Right ventricle myocardium superior (tissue), 1 donor: ENCODE measurements at places on chromosomes 4 and X. TPM values are rescaled to one million over a fixed set of nuclear protein-coding genes. Genes with fewer than 3 reads are reported as not detected.

Gene SSX1
- total RNA-seq, result not detected

Gene RHOH
- 0.38 TPM for total RNA-seq

Gene SPANXB1
- not detected for total RNA-seq

Gene AMER1
- 4.4 TPM for total RNA-seq

Gene STPG2
- total RNA-seq, result 0.22 TPM

GRCh38 chrX:40570346-40571093, 10.2 kb upstream of the ATP6AP2 start:
- DNase-seq, result no peak

- DNase-seq, result no peak
Observed at GRCh38 chr4:4838936-4839810, 20.3 kb upstream of the MSX1 start.

GRCh38 chr4:42339935-42340406, 57.3 kb upstream of the SHISA3 start:
- peak; percentile 76 for DNase-seq

GRCh38 chr4:74038086-74038424, 434 bp downstream of the CXCL3 start:
- peak; percentile 47 for DNase-seq

DNA sequence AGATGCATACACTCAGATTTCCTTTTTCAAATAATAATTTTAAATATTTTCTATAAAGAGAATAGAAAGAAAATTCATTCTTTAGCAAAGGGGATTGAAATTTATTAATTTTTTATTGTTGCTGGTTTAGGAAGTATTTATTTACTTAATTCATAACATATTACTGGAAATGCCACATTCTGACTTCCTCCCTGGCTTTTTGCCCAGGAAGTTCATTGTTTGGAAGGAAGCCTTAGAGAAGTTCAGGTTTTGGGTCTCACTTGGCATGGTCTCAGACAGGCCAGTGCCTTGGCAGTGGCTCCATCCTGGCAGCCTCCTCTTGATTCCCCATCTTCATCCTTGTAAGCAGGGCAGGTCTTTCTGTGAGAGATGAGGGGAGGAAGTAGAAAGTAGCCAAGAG, 50.5 kb downstream of the IL15 start:
- no peak for DNase-seq

DNA sequence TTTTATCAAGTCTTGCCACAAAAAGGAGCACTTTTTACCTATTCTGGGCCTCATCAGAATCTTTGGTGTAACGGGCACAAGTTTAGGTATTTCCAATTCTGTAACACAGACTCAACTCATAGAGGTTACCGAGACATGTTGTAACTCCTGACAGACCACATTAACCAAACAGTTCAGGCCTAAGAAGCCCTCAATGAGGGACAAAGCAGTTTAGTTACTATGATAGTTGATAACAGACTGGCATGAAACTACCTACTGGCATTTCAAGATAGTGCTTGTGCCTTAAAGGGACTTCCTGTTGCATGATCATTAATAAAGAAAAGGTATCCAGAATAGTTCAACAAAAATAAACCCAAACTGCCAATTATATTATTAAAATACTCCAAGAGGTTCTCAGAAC, 64.1 kb downstream of the HUWE1 start:
- no peak for DNase-seq

DNA sequence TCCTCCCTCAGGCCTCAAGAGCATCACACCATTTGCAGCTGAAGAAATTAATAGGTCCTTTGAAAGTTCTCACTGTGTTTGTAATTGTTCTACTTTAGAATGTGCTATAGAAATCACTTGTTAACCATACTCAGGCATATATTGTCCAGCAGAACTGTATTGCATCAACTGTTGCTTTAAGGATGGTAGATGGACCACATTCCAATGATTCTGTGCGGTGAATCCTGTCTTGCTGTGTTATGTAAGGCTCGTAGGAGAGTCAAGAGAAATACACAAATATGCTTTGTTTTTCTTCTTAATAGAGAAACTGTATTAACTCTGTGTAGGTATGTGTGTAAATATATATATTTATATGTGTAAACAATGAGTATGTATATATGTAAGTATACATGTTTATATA, 6.3 kb upstream of the ADGRA3 start:
- DNase-seq, result no peak

DNA sequence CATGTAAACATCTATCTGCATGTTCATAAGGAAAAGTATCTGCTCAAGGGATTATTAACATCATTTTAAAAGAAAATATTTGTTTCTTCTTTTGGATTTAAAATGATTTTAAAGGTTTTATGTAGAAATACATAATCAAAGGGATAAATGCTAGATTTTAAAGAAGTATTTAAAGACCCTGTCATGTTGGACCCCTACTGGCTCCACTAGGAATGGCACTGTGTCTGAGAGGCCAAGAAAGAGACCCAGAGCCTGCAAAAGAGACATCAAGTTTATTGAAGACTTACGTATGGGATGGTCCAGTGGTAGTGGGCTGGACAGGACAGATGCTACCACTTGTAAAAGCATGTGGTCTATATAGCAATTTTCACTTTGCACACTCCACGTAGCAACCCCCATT, 78.7 kb upstream of the PCDH18 start:
- no peak for DNase-seq
